A172 (cell line): ENCODE measurements at places on chromosomes 2 and 18. TPM values are rescaled to one million over a fixed set of nuclear protein-coding genes. Genes with fewer than 3 reads are reported as not detected.
A peak's percentile ranks its signal among the peaks of the same experiment; 100 is the strongest.

SLC9A4 gene
- total RNA-seq: 0.31 and 0.84 TPM in 2 replicates

GCG gene
- not detected in 2 replicates for total RNA-seq

KLHL14 gene
- not detected in 2 replicates for total RNA-seq

SFTPB gene
- not detected in 2 replicates for total RNA-seq

MROH2A gene
- total RNA-seq: 0.48 TPM in 1 of 2 replicates, not detected in the other

PLB1 gene
- 0.65 and 1.0 TPM in 2 replicates for total RNA-seq

C1GALT1C1L gene
- total RNA-seq: 1.7 and 2.1 TPM in 2 replicates

CNRIP1 gene
- 11.4 and 13.1 TPM in 2 replicates for total RNA-seq

GRCh38 chr18:61957801-61958516 is 65.2 kb upstream of the RNF152 start:
- DNase-seq: no peak

DNA sequence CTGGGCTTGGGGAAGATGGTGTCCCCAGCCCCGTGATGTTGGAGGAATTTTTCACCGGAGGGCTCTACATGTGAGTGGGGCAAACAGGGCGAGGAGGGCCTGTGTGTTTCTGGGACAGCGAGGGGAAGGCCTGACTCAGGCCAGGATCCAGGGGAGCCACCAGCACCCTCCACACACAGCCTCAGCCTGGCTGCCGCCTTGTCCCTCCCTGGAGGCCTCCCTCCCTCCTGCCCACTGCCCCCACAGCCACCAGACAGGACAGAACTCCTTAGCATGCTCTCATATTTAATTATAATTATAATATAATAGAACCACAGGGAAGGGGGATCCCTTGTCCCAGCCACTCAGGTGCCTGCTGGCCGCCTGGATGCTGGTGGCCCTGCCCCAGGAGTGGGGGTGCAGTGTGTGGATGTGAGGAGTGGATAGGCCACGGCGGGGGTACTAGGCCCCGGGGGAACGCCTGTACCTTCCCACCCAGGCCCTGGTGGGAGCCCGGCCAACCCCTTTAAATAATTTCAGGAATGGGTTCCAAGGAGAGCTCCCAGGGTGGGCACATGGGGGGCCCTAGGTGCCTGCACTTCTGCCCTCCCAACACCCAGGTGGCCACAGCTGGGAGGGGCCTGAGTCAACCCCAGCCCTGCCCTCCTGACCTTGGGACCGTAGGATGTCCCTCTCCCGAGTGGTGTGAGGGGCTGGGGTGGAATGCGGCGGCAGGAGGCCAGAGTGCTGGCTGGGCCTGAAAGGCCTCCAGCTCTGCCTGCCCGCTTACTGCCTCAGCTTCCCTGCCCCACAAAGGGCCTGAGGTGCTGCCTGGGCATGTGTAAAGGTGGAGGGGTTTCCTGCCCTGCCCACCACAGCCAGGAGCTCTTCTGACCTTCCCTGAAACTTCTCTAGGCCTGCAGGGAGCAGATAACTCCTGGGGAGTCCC is 8.8 kb downstream of the PDCD1 start:
- DNase-seq: no peak

- peak; percentile 31 for DNase-seq
Measured at GRCh38 chr2:206084870-206085741, 868 bp downstream of the INO80D start.

GRCh38 chr2:236341721-236342120 is 77.5 kb upstream of the ASB18 start:
- no peak for DNase-seq

DNA sequence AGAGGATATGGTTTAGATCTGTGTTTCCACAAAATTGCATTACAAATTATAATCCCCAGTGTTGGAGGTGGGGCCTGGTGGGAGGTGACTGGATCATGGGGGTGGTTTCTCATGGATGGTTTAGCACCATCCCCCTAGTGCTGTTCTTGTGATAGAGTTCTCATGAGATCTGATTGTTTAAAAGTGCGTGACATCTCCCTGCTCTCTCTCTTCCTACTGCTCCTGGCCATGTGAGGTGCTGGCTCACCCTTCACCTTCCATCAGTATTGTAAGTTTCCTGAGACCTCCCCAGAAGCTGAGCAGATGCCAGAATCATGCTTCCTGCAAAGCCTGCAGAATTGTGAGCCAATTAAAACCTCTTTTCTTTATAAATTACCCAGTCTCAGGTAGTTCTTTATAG is 33.1 kb downstream of the LHCGR start:
- no peak for DNase-seq

DNA sequence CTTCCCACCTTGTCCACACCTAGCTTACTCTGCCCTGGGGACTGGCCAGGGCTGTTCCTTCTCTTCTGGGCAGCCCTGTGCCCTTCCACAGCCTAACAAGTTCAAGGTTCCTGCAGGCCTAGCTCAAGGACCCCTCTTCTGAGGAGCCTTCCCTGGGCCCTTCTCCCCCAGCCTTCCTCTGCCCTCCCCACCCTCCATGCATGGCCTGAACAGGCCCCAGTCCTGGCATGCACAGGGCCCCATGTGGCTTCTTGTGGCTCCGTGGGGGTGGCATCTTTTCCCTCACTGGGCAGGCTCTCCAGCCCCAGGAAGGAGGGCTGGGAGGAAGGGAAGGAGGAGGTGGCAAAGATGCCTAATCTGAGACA is 162.9 kb downstream of the CELF4 start:
- DNase-seq: no peak

- no peak for DNase-seq
Measured at GRCh38 chr18:76345901-76346300, 149.1 kb downstream of the ZNF516 start.

- DNase-seq: no peak
Measured at GRCh38 chr2:182207049-182207746, 219.6 kb downstream of the PDE1A start.

GRCh38 chr2:20596193-20596972 is 54.5 kb downstream of the HS1BP3 start:
- no peak for DNase-seq
